Hematopoietic multipotent progenitor cell treated with erythropoietin and hydrocortisone succinate and interleukin-3 and kit ligand, for 8 days (in vitro differentiated cells): ENCODE measurements at places on chromosomes 12 and 14.

- no peak for DNase-seq
Observed at GRCh38 chr14:94441130-94441529, 11.5 kb downstream of the SERPINA11 start.

DNA sequence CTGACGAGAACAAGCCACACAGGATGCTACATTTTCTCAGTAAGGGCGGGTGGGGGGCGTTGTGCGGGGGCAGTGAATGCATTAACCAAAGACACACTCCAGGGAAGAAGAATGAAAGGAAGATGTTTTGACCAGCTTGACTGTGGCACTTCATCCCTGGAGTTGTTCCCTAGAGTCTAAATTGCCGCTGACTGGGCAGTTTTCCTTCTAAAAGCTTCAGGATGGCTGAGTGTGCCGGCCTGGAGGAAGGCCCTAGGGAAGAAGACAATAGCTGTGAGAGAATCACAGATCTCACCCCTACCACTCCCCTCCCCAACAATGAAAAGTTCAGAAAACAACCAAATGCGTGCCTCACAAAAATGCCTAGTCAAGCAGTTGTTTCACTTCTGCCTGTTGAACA is 67.2 kb downstream of the NKX2-1 start:
- no peak for DNase-seq

DNA sequence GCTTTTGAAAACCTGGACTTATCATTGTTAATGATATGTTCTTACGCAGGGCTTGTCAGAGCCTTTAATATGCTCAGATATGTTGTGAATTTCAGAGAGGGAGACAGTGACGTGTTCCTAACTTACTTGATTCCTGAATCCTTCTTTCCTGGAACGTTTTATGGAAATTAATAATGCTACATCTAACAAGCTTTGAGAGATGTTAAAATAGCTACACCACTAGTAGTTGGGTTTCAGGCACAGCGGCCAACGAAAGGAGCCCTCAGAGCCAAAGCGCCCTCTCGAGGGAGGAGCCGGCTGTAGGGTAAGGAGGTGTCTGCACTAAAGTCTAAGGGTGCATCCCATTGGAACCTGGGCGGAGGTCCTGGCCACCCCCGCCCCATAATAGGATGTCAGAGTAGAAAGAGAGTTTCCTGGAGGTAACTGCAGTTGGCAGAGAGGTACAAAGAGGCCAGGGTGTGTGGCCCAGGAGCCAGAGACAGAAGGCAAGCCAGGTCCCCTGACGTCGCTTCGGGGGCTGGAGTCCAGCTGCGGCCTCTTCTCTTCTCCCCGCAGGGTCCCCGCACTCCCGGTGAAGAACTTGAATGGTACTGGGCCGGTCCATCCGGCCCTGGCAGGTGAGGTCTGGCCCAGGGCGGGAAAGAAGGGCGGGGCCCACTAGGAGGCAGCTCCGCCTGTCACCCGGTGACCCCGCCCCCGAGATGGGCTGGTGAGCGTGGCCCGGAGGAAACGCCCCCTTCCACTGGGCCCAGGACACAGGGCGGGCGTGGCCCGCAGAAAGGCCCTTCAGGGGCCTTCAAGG is 36.3 kb downstream of the DTX1 start:
- DNase-seq: peak; percentile 32

DNA sequence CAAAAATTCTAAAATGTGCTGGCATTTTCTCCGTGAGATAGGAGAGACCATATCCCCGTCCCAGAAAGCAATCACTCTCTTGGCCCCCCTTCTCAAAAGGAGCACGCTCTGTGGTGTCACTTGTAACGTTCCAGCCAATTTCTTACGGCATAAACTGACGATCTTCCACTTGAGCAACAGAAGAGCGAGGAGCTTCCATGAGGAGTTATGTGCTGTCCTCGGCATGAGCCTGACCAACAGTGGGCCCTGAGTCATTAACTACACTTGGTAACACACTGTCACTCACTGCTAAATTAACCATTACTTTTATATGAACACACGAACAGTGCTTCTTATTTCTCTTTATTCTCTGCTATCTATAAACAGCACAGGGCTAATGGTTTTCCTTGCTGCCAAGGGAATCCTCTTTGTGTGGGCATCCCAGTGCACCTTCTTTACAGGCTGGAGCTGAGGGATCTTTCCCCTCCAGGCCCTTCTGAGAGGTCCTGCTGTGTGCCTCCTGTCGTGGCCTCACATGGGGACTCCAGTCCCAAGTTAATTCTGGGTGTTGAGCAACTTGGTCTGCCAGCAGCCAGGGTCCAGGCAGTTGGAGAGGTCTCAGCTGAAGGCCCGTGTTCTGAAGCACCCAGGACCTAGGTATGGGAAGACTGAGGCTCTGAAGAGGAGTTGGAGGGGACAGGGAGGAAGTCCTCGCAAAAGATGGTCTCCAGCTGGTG is 9.4 kb downstream of the SLC6A13 start:
- DNase-seq: no peak

DNA sequence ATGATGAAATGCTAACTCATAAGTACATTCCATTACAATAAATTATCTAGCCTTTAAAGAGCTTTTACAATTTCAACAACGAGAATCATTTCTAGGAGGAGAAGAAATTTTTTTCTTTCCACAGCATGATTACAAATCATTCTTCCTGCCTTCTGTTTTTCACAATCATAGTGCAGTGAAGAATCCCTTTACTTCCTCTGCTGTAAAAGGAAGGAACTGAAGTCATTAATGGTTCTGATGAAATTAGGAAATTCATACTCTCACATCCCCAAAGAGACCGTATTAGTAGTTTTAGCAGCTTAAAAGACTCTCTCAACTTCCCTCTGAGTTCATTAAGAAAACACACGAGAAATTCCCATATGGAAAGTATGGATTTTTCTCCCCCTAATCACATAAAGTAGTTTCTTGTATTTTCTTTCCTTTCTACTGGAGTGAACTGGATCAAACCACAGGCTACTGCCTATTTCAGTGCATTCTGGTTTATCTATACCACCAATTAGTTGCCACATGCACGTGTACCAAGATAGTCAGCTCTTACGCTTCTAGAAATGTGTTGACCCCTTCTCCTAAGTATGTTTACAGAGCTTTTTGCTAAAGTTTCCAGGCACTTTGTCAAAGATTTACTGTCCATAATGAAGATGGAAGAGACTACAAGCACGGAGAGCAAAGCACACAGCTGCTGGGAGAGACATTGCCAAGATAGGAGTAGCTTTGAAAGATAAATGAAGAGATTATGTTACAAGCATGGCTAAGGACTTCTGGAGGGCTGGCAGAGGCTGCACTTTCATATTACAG is 58.9 kb upstream of the KITLG start:
- no peak for DNase-seq

DNA sequence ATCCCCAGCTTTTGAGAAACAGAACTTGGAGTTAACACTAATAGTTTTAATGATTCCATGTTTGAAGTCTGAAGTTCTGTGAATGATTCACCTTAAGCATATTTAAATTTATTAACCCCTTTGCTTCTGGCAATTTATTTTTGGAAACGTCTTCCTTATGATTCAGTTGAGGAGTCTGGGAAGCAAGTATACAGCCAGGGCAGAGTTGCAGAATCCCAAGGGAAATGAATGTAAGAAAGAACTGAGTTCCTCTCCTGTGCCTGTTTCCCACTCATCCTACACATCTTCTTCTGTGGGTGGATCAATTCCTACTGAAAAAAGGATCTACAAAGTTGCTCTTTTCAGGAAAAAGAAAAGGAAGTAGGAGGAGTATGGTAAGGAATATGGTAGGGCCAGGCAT is 108.2 kb upstream of the CCDC91 start:
- DNase-seq: no peak

DNA sequence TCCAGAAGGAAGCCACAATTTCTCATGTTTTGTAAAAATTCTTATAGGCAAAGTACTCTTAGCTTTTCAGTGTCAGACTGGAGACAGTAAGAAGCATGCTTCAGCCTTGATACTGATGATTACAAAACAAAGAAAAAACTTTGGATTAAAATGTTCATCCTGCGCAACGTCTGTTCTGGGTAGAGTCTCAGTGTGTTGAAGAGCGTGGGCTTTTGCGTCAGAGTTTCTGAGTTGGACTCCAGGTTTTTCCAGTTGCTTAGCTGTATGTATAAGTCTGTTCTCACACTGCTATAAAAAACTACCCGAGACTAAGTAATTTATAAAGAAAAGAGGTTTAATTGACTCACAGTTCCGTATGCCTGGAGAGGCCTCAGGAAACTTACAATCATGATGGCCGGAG is 508.1 kb downstream of the DIO2 start:
- DNase-seq: no peak

DNA sequence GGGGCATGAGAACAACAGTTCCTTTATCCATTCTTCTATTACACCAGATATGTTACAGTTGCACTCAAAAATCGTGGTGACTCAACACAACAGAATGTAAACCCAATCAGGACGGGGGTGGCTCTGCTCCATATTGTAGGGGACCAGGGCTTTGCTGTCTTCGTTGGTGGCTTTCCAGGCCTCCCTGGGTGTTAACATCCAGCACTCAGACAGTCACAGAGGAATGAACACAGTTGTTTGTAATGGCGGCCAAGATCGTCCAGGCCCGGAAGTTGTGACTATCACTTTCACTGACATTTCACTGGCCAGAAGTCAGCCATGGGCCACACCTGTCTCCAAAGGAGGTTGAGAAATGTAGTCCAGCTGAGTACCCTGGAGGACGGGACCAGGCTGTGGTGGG is 204.1 kb downstream of the CACNA1C start:
- no peak for DNase-seq

DNA sequence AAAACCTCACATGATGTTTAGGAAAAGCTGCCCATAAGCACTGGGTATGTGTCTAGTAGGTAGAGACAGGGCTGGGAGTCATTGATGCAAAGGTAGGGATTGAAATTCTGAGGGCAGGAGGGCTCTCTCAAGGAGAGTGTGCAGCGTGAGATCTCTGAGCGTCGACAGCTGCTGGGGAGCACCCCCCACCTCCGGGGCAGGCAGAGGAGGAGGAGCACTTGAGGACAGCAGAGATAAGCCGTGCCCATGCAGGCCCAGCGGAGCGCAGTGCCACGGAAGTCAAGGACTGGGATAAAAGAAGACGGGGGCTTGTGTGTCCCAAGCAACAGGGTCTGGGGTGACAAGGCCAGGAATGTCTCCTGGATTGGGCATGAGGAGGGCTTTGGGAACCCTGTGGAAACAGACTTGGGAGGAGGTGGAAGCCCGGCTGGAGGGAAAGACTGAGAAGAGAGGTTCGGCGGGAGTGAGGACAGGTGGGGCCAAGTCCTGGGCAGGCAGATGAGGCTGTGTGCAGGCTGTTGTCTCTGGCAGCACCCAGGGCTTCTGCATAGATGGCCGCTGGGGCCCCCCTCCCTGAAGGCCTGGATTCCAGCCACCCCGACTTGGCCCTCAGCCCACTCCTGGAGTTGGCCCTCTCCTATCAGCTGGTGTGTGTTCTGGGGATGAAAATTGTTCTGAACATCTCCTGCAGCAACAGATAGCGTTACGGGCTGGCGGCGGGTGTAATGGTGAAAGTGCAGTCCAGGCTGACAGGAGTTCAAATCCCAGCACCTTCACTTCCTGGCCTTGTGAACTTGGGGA is 1.9 kb downstream of the CACNA2D4 start:
- DNase-seq: peak; percentile 97

GRCh38 chr12:48986720-48987291 is 8.7 kb downstream of the WNT1 start:
- no peak for DNase-seq

DNA sequence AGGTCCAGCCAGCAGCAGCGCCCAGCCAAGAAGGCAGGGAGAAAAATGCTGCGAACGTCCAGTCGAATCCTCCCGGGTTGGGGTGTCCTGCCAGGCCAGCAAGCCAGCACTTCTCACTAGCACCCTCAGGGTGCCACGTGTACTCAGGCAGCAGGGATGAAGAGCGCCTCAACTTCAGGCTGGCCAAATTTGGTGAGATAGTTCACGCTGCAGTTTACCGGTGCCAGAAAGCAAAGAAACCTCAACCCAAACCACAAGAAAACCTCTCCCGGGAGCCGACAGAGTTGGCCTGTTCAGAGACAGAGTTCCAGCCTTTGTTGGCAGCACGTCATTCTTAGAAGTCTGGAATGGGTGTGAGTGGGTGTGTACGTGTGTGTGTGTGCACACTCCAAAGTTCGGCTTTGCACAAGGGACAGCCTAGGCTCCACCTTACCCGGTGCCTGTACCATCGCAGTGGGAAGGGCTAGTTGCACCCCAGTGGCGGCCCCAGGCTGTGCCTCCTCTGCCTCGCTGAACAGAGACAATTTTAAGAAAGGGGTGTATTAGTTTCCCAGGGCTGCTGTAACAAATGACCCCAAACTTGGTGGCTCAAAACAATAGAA is 42.1 kb downstream of the ELK3 start:
- no peak for DNase-seq

- no peak for DNase-seq
Observed at GRCh38 chr12:113240395-113240794, 19.1 kb downstream of the TPCN1 start.

- DNase-seq: no peak
Observed at GRCh38 chr12:3802721-3803120, 49.8 kb upstream of the CRACR2A start.

DNA sequence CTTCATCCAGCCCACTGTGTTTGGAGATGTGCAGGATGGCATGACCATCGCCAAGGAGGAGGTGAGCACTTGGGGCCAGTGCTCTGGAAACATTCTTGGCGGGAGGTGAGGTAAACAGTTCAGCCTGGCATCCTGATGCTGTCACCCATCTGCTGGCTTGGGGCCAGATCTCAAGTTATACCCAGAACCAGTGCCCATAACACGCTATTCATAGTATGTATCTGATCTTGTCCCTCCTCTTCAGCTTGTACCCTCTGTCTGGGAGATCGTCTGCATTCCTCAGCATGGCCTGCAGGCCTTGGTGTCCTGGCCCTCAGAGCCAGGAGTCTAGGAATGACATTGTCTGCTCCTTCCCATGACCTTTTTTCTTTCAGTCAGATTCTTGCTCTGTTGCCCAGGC is 31.4 kb downstream of the ALDH2 start:
- DNase-seq: no peak

DNA sequence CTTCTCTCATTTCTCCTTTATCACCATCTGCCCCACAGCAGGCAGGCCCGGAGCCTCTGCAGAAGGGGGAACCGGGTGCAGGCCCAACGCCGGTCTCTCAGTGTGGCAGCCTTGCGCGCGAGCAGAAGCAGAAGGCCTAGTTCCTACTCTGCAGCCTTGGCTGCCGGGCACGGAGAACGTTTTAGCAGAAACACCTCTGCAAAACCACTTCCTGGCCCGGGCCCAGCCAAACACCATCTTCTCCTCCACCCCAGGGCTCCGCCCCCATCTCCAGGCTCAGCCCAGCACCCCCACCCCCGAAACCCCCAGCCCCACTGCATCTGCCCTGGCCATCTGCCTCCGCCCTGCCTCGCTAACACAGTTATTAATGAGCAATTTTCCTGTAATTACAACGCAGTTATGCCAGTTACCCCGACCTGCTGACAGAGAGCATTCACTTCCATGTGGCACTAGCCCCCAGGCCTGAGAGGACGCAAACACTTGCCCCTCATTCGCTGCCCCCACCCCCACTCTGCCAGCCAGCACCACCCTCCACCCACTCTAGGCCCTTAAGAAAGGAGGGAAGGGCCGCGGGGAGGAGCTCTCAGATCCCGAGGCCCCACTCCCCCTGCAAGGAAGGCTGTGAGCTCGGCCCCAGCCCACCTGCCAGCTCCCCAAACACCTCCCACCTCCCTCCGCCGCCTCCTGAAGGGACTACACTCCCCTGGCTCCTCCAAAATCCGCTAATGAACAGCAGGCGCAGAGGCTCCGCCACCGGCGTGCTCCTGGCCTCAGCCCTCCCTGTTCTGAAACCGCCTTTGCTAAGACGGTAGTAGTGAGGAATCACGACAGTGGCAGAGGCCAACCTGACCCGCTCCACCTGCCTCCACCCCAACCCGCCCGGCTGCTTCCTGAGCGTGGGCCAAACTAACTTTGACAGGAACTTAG is 44.7 kb upstream of the FBRSL1 start:
- DNase-seq: peak; percentile 15
